Fibroblast of villous mesenchyme (primary cell): ENCODE measurements at places on chromosomes 1 and 21. TPM values are rescaled to one million over a fixed set of nuclear protein-coding genes. Genes with fewer than 3 reads are reported as not detected.

DNA sequence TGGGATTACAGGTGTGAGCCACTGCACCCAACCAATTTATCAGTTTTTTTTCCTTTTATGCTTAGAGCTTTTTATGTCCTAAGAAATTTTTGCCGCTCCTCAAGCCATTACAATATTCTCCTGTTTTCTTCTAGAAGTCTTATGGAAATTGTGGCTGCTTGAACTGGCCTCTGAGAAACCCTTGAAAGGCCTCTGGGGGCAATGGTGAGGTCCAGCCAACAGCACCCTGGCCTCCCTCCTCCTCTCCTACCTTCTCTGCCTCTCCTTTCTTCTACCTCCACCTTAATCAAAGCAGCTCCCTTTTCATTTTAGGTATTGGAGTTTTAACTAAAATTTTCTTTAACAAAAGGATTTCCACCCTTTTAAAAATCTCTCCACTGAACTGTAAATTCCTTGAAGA, 24.5 kb upstream of the RGS16 start:
- no peak for DNase-seq

DNA sequence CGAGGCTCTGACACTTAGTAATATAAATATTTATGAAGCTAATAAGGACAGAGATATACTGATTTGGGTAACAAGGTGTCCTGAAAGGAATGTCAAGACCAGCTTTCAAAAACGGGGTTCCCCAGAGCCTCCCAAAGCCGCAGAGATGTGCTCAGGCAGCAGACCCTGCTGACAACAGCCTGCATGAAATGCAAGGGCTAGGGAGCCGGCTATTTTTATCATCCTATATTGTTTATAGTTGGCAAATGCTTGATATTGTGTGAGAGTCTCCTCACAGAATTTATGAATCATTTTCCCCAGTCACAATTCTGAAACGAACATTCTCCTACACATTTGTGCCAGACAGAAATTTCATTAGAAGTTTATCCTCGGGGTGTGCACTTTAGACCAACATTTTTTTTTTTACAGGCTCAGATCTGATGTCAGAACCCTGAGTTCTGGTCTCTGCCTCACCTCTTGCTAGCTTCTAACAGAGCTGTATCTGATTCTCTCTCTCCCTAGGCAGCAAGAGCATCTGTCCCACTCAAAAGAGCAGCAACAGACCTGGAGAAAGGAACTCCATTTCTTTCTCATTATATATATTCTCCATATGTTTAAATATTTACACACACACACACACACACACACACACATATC, 302.3 kb upstream of the PLD5 start:
- no peak for DNase-seq

DNA sequence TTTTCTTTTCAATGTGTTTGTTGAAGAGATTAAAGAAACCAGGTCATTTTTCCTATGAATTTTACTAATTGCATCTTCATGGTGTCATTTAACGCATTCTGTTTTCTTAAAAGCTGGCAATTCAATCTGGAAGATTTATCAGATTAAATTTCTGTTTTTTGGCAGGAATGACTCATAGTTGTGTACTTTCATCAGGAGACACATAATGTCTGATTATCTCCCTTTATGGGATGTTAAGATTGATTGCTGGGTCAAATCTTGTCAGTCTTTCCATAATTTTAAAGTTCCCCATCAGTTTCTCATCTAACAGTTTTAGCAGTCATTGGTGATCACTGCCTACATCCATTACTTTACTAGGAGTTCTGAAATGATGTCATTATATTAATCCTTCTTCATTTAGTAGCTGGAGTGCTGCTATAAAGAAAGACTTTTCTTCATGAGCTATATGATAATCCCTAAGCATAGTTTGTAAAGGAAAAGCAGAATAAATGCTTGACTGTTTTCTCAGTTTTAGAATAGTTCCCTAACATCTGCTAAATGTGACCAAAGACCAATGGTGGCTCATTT, 72.8 kb upstream of the MAP10 start:
- no peak for DNase-seq

DNA sequence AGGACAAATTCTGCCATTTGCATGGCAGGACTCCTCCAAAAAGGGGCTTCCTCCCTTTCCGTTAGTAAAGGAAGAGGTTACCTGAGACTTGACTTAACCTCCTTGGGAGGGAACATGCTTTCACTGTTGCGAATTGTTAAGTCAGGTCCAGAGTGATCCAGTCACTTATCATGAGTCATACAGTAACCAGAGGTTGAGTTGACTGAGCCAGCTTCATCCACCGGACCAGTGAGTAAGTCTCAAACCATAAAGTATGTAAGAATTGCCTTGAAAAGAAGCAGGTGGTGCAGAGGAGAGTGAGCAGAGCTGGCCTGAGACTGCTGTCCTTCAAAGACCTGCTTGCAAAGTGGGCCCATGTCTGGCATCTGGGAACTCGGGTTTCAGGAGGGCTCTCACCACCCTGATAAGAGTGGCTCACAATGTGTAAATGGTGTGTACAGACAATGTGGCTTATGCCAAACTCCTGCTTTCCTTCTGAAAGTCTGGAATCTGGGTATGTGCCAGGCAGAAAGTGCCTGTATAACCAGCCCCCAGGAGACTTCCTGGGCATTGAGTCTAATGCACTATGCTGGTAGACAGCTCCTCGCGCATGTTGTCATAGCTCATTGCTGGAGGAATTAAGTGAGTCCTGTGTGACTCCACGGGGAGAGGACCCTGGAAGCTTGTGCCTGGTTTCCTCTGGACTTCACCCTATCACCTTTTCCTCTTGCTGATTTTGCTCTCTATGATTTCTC, 84.3 kb upstream of the KLHDC7A start:
- no peak for DNase-seq

DNA sequence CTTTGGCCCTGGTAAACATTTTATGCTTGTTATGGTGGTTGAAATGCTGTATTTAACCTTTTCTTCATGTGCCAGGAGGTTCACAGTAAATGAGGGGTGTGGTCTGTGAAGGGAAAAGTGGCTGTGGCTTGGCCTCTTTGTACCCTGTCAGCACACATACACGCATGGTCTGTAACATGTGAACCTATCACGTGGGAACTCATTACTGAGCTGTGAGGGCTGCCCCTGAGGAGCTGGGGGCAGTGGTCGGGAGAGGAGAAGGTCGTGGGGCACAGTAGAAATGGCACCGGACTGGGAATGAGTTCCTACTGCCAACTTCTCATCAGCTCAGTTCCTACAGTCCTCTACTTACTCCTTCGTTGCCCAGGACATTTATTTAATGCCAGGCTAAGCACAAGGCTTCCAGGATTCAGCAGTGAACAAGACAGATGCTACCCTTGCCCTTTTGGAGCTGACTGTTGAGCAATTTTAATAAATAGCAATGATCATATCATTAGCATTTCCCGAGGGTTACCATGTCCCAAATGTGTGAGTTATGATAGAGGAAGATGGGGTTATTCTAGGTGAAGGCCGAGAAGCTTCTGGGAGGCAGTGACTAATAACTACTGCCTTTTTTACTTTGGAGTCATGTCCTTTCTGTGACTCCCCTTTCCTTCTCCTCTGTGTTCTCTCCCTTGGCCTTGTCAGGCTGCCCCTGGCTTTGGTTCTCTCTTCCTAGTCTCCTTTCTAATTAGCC, 38.8 kb downstream of the DDR2 start:
- DNase-seq, result peak; percentile 83

GRCh38 chr1:87678266-87678665, 349.6 kb downstream of the LMO4 start:
- no peak for DNase-seq

DNA sequence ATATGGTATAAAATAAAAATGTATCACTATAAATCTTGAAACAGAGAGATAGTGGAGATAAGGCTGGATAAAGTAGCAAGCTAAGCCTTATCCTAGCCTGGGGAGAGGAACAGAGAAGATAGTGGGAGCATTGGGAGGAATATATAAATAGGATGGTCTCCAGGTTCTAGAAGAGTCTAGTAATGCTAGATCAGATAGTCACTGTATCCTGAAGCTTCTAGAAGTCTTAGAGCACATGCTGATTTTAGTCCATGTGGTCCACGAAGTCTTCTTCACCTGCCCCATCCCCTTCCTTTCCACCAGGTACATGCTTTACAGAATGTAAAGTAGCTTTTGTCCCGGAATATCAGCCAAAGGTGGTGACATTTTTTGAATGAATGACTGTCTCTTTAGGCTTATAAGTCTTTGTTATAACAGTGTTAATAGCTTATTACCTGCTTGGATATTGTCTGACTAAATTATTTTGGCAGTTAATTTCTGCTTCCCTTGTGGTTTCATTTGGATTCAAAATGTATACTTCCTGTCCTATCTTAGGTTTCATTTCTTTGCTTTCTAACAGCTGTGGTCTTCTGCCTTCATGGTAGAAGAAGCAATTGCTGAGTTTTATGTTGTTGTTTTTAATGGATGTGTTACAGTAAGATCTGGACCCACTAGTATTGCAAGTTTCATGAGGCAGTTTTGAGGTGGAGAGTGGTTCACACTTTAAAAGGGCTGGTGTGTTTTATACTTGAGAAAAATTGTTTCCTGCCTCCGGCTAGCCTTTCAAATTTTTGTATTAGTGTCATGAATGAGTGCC, 5.9 kb downstream of the SMG7 start:
- no peak for DNase-seq

DNA sequence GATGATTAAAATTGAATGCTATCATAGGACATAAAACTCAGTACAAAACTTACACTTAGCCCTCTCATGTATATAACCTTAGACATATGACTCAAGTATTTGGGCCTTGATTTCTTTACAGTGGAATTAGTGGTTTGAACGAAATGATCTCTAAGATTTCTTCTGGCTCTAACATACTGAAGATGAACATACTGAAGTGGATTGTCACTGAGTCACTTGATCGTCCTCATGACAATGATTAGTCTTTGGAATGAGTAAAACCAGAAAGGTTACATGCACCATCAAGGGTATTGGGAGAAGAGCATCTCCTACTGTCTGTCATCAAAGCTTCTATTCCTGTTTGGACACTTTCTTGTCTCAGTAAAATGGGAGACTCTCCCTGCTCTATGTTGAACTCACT, 17.4 kb downstream of the FMN2 start:
- DNase-seq, result no peak

DNA sequence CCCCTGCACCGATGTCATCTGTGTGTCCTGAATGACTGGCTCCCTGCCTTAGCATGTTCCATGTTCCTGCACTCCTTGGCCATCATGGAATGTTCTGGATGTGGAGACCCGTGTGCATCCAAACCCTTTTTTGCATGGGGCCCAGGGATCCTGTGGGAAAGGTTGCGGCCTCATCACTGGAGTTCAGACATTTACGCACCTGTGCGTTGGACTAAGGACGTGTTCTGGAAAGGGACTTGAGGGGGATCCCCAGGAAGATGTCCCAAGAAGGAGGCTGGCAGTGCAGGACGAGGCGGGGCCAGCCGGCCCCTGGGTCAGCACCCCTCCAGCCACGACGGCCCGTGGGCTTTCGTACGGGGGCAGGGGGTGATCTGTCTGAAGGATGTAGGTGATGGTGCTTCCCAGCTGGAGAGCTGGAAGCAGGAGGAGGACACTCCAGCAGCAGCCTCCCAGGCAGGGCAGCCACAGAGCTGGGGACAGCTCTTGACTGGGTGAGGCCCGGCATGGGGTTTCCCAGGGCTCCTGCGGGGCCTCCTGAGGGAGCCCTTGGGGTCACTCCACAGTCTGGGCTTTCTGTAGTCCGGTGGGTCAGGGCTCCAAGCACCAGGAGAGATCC, 67.2 kb downstream of the SCCPDH start:
- no peak for DNase-seq

DNA sequence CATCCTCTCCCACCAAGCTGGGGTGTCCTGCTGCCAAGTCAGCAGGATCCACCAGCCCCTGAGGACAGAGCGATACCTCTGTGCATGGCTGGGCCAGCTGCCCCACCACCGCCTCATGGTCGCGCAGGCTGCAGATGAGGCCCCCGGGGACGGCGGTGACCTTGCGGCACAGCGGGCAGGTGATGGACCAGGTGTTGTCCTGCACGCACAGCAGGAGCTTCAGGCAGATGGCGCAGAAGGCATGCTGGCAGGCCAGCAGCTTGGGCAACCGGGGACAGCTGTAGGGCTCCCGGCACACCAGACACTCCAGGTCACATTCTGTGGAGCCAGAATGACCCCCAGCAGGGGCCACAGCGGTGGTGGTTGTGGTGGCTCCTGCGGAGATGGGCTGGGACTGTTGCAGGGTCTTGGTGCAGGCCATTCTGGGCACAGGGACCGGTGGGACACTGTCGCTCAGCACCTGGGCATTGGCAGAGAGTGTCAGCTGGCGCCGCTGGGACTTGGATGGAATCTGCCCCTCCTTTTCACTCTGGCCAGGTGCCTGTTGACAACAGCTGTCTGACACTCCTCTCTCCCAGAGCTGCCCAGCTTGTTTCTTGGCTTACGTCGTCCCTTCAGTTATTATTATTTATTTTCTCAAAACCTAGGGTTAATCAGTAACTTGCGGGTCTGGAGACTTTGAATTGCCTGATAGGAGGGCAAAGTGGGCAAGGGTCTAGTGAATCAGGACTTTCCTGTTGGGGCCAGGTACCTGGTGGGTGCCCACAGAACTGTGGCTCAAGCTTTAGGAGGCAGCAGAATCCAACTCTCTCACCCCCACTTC, at the start of gene RNF186:
Gene RNF186 (minus strand): TSS at position 603 of the 823 bp plus-strand sequence. CDS start 182 bp downstream, at position 421.
- DNase-seq, result no peak

- DNase-seq, result no peak
These were observed 172.2 kb downstream of the PRDM16 start for GRCh38 chr1:3241236-3241550.

DNA sequence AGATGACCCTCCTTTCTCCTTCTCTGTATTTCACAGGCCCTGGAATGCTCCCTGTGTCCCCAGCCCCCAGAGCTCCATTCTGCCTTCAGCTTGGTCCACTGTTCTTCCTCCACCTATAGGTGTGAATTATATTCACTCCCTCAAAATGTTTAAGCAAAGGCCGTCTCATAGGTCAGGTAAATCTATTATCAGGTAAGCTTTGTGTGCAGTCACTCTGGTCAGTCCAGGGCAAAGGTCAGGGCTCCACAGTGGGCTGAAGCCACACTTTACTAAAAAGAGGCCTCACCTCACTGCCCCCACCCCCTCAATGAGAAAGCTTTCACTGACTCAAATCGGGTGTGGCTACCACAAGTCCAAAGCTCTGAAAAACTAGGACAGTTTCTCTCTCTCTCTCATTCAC, 65.9 kb downstream of the DNTTIP2 start:
- no peak for DNase-seq

GRCh38 chr1:2951856-2952255, 69.4 kb upstream of the ACTRT2 start:
- DNase-seq, result no peak

The DNAJC6 gene
- 12.2 and 24.6 TPM in 2 replicates for total RNA-seq

The CELA2B gene
- total RNA-seq, result under 0.01 TPM in 1 of 2 replicates, not detected in the other

The SYT2 gene
- total RNA-seq, result under 0.01 TPM in 1 of 2 replicates, not detected in the other

The OR2AK2 gene
- under 0.01 TPM in 1 of 2 replicates, not detected in the other for total RNA-seq

The OR10J5 gene
- total RNA-seq, result not detected in 2 replicates

The TRIM67 gene
- not detected in 2 replicates for total RNA-seq

The RIPPLY3 gene
- total RNA-seq, result under 0.01 TPM in 1 of 2 replicates, not detected in the other

The LRRC52 gene
- total RNA-seq, result not detected in 2 replicates

The PPFIA4 gene
- total RNA-seq, result 1.6 and 4.3 TPM in 2 replicates
